ENCODE measurements at places on chromosomes 6 and 20.

- DNase-seq: no peak
Observed at GRCh38 chr6:109865968-109866367, 112.1 kb upstream of the GPR6 start.

GRCh38 chr6:100236389-100236788, 228.3 kb downstream of the SIM1 start:
- DNase-seq: no peak

GRCh38 chr20:50027611-50028105, 44.9 kb downstream of the SNAI1 start:
- no peak for DNase-seq

- DNase-seq: no peak
Observed at GRCh38 chr6:65546894-65547293, 160.1 kb downstream of the EYS start.

- DNase-seq: no peak
Observed at GRCh38 chr20:64191002-64191401, 26.8 kb downstream of the MYT1 start.

- no peak for DNase-seq
Observed at GRCh38 chr6:117739869-117740268, 64.6 kb downstream of the NUS1 start.

GRCh38 chr6:17714879-17715851, 8.4 kb upstream of the NUP153 start:
- DNase-seq: no peak

- DNase-seq: no peak
Observed at GRCh38 chr6:140773276-140773675, 1359.4 kb upstream of the GJE1 start.

- no peak for DNase-seq
Observed at GRCh38 chr6:83514866-83515466, 2.6 kb downstream of the PRSS35 start.

DNA sequence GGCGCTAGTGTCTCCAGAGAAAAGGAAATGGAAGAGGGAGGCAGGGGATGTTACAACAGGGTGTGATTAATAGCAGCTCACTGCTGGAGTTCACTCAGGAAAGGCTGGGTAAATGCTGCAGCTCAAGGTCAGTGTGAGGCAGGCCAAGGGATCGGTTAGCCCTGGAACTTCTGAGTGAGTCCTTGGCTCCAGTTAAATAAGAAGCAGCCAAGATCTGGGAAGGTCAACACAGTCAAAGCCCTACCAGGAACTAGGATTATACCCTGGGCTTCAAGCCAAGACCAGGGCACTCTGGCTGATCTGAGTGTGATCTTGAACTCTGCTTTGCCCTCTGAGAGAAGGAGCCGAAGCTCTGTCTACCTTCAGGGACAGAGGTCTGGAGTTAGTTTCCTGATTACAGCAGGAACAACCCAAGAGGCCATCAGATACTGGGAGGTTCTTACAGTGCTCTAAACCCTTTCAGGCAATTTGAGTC, 44.3 kb downstream of the TPD52L1 start:
- DNase-seq: no peak

DNA sequence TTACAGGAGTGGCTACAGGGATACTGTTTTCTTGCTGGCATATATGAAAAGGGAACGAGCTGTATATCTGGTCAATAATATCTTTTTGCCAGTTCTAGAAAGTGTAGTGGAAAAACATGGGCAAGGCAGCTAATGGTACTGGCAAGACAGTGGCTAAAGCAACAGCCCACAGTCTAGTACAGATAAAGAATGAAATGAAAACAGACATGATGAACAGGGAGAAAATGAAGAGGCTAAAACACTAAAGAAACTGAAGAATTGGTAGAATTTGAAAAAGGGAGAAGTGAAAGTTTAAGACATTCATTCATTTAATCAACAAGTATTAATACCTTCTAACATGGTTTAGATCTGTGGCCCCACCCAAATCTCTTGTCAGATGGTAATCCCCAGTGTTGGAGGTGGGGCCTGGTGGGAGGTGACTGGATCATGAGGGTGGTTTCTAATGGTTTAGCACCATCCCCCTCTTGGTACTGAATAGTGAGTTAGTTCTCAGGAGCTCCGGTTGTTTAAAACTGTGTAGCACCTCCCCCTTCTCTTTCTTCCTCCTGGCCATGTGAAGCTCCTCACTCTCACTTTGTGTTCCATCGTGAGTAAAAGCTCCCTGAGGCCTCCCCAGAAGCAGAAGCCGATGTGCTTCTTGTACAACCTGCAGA, 18.1 kb downstream of the FAM184A start:
- DNase-seq: no peak

DNA sequence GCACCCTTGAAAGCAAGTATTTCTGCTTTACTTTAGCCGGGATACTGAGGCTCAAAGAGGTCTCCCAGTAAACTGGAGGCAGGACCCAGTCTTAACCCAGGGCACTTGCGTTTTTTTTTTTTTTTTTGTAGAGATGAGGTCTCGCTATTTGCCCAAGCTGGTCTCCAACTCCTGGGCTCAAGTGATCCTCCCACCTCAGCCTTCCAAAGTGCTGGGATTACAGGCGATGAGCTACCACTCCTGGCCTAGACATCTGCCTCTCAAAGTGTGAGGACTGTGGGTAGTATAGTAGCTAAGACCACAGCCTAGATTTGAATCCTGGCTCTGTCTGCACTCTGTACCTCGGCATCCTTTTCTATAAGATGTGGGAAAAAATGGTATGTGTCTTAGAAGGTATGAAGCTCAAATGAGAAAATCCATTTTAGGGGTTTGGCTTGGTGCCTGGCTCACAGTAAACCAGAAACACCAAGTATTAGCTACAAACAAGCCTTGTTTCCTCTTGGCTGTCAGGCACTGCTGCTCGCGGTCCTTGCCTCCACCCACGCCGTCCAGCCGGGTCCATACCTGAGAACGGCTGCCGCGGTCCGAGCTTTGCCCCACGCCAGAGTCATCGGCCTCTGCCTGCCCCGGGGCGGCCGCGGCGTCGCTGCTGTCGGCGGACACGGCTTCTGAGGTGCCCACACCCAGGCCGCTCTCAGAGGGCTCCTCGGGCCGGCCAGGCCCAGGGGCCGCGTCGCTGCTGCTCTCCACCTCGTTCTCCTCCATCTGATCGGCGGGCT, 1.2 kb downstream of the ZNF335 start:
- no peak for DNase-seq

- DNase-seq: no peak
Observed at GRCh38 chr6:96777113-96777512, 60.2 kb downstream of the GPR63 start.

- no peak for DNase-seq
Observed at GRCh38 chr6:113980937-113981554, 10.1 kb upstream of the HDAC2 start.

- no peak for DNase-seq
Observed at GRCh38 chr6:166540631-166541331, 45.7 kb downstream of the RAMACL start.

DNA sequence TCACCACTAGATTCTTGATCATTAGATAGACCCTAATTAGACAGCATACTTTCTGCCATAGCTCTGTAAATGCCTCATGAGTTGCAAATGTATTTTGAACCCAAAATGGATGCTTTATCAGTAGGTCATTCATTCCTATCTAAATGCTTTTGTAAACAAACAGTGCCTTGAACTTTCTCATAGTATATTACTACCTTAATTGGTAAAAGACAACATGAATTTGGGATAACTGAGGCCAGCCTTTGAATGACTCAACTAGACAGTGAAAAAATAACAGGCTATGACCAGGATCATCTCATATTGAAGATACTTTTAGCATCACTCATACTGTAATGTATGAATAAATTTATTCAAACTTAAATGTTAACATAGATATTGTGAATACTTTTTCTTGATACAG, 37.0 kb upstream of the PRL start:
- DNase-seq: no peak

DNA sequence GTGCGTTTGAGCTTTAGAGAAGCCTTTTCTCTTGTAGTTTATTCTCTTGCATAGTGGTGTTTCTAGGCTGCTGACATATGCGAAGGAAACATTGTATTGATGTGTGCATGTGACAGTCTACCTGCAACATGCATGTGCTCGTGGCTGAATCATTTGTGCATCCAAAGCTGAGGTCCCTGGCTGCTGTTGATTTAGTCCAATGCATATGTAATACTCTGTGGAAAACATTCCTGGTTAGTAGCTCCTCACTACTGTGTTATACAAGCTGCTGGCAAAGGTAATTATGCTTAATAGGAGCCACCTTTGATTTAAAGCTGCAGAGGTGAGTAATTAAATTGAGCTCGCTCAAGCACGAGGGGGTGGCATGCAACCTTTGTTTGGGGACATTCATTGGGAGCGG, 24.5 kb downstream of the TSHZ2 start:
- no peak for DNase-seq

DNA sequence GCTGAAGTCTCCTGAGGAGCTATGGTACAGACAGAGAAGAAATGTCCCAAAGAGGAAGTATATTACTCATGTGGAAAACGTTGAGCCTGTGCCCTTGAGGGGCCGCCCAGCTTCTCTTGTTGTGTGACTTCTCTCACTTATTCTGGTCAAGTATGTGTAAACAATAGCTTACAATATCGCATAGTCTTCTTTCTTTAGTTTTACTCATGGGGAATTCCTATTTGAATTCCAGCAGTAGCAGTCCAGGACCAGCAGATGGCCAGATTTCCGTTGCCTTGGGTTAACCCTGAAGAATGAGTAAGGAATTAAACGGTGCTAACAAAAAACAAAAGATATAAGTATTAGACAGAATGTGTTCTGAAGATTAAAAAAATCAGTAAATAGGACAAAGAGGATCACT, 522.0 kb upstream of the GJE1 start:
- DNase-seq: no peak

DNA sequence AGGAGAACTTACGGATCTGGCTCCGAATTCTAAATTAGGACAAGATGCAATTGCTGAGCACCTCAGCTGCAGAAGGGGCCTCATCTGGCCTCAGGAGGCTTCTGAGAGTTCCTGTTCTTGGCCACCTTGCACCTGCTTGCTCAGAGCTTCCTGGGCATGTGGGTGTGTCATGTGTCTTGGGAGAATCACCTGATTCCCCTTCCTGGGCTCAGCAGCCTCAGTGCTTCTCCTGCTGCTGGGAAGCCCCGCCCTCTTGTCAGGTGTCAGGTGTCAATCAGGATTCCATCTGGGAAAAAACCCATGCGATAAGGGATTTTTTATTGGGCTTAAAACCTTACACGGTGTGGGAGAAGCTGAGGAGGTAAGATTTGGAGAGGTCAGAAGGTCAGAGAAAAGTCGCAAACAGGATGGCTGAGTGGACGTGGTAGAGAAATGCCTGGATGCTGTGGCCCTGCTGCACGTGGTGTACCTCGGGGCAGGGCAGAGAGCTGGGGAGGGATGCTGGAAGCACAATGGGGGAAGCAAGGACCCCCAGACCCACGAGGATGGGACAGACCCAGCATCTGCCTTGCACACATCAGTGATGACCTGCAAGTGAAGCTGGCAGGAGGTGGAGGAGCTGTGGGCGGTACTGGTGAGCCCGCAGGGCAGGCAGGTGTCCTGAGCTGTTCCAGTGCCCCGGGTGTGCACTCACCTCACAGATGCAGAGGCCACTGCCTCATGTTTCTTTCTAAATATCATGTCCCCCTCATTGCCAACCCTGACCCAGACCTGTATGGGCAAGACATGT, 170.8 kb downstream of the CDH4 start:
- DNase-seq: no peak

GRCh38 chr6:28977341-28978132, 27.6 kb downstream of the ZNF311 start:
- no peak for DNase-seq

DNA sequence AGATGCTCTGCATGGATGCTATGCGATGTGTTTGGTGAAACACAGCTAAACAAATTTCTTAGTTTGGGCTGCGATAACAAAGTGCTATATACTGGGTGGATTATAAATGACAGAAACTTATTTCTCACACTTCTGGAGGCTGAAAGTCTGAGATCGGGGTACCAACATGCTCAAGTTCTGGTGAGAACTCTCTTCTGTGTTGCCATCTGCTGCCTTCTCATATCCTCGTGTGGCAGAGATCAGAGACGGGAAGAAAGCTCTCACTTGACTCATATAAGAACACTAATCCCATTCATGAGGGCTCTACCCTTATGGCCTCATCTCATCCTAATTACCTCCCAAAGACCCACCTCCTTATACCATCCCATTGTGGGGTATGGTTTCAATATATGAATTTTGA, 162.0 kb upstream of the DTNBP1 start:
- no peak for DNase-seq

GRCh38 chr6:132253211-132253610, 148.1 kb downstream of the MOXD1 start:
- DNase-seq: no peak

- DNase-seq: no peak
Observed at GRCh38 chr6:6892744-6893583, 214.8 kb upstream of the RREB1 start.

DNA sequence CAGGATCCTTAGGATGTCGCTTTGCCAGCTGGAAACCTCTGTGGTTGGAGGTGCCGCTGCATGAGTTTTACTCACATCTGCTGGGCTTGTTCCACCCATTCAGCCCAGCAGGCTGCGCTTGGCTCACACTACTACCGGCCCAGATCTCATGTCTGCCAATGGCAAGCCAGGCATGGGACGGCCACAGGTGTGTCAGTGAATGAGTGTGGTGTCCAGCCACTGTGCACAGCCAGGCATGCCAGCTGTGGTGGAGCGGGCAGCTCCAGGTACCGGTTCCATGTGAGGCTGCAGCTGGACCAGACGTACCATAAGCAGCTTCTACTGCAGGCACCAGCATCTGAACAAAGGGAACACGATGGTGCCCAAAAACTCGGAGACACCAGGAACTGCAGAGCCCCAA, 33.1 kb upstream of the ASF1A start:
- DNase-seq: no peak

Measured in NCI-H1417 treated with DMSO at 0.1 percent for 48 hours (cell line).